Activated CD8-positive, alpha-beta memory T cell treated with anti-CD3 and anti-CD28 coated beads for 48 hours (primary cell): ENCODE measurements at places on chromosomes 16 and 17.

- peak; percentile 94 for DNase-seq
These were observed at the start of gene SPATA2L for GRCh38 chr16:89701425-89702406. Gene SPATA2L (minus strand): TSS chr16:89701705. CDS start chr16:89701232, 473 bp downstream.

GRCh38 chr16:84545114-84545737, 40.8 kb upstream of the MEAK7 start:
- no peak for DNase-seq

- no peak for DNase-seq
These were observed 1.7 kb upstream of the DVL2 start for GRCh38 chr17:7235693-7236665.

DNA sequence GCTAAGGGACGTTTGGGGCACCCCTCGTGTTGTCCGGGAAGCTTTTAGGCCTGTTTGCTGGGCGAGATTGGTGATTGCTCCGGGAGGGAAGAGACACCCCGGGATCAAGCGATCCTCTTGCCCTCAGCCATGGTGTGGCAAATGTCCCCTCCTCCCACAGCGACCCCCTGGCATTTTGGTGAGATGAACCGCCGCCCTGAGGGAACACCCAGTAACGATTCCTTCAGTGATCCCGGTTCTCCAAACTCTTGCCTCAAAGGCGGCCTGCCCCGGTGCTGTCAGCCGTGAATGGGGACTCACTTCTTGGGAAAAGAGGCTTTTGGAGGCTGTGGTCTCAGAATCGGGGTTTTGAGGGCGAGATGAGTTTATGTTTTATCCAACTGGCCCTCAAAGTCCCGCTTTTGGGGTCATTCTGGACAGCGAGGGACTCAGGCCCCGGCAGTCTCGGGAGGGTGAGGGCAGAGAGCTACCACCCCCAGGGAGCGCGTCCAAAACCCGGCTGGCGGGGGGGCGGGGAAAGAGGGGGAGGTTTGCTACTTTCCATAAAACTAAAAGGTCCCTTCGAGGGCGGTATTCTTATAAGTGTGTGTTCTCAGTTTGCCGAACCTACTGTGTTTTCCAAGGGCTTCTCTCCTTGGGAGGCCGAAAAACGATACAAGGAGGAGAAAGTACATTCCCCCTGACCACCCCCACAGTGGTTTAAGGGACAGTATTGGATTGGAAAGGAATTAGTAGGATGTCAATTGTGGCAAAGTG, 232.7 kb downstream of the MRTFB start:
- DNase-seq: no peak

DNA sequence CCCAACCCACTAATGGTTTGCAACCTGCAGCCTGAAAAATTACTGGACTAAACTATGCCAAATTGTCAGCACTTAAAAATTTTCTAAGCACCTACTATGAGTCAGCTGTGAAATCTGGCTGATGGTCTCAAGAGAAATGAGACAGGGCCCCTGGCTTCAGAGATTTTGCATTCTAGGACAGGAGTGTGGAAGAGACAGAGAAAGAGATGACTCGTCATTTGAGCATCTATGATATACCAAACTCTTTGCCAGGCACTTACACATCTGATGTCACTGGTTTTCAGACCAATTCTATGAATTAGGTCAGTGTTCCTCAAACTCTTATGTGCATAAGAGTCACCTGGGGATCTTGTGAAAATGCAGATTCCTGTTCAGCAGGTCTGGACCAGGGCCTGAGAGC, 44.4 kb downstream of the CLEC19A start:
- DNase-seq: no peak

DNA sequence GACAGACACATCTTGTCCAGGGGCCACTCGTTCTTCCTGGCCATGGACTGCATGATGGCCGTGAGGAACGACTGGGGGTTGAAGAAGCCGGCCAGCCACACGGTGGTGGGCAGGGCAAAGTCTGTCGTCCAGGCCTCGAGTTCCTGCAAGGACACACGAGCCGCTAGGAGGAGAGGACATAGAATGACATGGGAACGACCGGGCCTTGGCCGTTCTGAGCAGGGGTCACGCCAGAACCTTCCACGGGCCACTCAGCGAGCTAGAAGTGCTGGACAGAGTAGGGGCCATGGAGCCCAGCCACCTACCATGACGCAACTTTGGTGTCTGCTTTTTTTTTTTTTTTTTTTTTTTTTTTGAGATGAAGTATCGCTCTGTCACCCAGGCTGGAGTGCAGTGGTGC, 47.0 kb downstream of the PGS1 start:
- DNase-seq: no peak

DNA sequence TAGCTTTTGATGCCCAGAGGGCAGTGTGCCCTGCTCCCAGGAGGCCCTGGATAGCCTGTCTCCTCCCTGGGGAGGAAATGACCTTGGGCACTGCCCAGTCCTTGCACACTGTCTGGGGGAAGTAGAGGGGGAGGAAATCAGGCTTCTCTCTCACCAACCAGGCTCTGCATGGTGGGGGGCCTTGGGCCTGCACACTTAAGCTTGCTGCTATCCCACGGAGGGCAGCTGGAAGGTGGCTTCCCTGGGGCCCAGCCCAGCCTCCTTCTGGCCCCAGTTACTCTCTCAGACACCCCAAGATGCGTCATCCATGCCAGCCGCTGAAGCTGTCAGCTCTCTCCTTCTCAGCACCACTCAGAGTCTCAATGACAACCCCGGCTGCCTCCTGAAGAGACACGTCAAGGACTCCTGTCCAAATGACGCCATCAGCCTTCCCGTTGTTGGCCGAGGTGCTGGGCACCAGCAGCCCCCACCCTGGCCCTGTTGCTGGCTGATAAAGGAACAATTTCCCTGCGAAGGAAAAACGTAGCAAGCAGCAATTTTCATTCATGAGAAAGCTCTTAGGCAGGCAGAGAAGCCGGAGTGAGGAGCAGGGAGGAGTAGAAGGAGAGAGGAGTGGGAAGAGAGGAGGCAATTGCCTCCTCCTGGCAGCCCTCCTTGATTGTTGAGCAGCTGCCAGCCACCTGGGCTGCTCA, 95.5 kb downstream of the SDK2 start:
- no peak for DNase-seq

DNA sequence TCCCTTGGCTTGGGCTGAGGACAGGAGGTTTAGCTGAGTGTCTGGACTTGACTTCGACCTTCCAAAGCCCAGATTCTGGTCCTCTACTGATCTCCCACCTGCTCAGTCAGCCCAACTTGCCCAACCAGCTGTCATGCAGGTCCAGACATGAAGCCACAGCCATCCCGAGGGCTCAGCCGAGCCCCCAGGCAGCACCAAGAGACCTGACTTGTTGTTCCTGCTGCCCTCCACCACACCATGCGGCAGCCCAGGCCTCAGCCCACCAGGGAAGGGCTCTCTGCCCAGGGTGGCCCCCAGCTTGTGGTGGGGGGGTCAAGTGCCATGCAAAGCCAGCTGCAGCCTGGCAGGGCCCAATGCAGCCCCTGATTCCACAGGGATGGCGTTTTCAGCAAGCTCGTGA, 17.2 kb upstream of the CACNG4 start:
- no peak for DNase-seq

DNA sequence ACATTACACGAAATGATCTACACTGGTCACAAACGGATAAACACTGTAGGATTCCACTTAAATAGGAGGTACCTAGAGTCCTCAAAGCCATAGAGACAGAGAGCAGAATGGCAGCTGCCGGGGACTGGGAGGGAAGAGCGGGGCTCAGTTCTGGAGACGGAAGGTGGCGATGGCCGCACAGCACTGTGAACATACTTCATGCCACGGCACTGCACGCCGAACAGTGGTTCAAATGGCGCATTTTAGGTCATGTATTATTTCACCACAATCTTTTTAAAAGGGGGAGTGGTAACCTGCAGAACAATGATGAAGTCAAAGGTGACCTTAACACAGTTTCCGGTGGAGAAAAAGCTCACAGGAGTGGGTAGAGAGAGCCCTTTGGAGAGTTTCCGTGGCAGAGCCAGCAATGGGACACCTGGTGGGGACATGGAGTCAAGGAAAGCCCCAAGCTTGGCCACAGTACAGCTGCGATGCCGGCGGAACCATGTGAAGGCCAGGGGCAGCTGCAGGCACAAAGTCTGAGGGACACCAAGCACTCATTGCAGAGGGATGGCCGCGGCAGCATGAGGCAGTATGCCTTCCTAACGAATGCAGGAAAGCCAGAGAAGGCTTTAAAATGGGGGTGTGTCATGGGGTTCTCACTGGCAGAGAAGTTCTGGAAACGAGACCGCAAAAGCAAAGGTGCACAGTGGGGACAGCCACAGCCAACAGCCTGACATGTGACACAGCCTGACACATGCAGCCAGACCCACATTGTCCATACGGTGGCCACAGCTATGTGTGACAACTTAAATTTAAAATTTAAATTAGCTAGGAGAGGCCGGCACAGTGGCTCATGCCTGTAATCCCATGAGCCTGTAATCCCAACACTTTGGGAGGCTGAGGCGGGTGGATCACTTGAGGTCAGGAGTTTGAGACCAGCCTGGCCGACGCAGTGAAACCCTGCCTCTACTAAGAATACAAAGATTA, 7.3 kb downstream of the FLCN start:
- no peak for DNase-seq

GRCh38 chr17:79670537-79671084, 59.8 kb upstream of the RBFOX3 start:
- no peak for DNase-seq

- no peak for DNase-seq
These were observed 96.4 kb downstream of the ABCC6 start for GRCh38 chr16:16126896-16127295.

- DNase-seq: no peak
These were observed 40.6 kb upstream of the XYLT1 start for GRCh38 chr16:17511340-17511739.

GRCh38 chr17:35154196-35155165, 6.9 kb downstream of the UNC45B start:
- DNase-seq: no peak

DNA sequence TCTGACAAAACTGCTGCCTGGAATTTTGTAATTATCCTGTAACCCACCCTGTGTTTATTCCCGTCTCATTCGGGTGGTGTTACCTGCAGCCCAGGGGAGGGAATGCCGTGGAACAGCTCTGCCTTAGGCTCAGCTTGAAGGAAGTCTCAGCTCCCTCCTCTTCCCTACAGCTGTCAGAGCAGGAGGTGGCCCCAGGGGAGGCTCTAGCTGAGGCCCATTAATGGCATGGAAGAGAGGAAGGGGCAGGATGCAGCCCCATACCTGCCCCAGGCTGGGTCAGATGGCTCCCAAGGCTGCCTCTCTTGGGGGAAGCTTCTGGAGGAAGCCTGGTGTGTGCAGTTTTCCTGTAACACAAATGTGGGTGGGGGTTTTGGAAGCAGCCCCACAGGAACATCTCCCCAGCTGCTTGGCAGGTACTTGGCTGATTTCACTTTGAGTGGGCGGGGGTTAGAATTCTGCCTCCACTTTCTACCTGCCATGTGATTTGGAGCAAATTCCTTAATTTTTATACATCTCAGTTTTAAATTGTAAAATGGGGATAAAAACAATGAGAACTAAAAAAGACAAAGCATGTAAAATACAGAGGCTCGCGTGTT, 103.9 kb downstream of the MGAT5B start:
- DNase-seq: no peak

DNA sequence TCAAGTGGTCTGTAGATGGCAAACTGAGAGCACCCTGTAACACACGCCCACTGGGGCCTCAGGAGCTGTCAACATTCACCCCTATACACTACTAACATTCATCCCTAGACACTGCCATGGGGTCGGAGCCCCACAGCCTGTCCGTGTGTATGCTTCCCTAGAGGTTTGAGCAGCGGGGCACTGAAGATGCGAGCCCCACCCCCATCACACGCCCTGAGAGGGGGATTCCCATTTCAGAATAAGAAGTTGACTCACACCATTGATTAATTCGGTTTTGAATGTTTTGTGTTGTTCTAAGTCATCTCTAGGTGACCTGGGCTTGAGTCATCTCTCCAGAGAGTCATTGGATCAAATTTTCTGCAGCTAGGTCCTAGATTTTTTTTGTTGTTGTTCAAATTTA, 37.3 kb upstream of the MMD start:
- peak; percentile 21 for DNase-seq

DNA sequence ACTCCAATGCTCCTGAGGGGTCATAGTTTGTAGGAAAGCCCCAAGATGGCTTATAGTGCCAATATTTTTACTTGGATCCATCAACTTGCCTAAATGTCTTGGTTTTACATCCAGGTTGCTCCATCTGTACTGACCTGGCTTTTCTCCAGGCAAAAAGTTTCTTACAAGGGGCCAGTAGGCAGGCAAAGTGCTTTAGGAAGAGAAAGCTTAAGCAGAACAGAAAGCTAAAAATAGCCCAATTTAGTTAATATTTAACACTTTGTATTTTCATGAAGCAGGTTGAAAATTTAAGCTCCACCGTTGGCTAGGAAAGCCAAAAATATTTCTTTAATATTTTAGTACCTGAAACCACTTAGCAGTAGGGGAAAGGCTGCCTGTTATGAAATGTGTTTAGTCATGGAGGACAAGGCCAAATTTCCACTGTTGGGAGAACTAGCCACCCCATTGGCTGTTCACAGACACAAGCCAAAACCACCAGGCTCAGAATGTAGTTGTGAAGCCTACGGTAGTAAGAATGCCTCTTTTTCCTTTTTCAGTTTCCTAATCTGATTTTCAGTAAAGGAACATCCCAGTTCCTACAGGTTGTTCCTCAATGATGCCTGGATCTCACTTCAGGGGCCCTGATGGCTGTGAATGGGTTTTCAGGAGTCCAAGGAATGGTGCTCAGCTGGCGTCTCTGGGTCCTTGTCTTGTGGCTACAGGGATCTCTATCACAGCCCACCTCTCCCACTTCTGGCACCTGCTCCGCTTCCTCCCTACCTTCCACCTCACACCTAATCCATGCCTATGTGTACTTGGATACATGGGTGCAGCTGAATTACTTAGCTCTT, 324.8 kb downstream of the PMP22 start:
- no peak for DNase-seq

DNA sequence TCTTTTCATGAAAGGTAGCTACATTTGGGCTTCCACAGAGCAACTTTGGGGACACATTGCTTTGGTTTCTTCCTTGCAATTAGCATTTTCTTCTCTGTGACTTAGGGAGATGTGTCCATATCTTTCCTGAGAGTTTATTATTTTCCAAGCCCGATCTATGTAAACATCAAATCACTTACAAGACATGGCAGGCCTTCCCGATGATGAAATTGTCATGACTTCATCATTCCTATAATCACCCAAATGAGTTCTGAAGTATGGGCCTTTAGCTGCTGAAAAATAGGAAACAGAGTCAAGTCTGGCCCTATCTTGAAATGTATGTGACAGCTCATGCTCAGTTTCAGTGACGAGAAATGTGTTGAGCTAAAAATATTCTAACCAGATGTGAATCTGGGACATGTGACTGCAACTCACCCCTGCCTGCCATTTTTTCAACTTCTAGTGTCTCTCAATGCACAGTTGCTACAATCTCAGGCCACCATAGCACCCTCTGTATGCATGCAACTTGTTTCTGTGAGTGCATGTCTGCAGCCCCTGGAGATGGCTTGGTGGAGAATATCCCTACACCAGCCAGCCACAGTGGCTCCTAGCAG, 199.6 kb upstream of the MAF start:
- DNase-seq: no peak
